AG08395 (cell line): ENCODE measurements at places on chromosomes 16 and 17.

- DNase-seq: no peak
Observed at GRCh38 chr17:57115377-57115776, 30.3 kb downstream of the AKAP1 start.

- no peak for DNase-seq
Observed at GRCh38 chr16:12090151-12090530, 113.6 kb downstream of the SNX29 start.

DNA sequence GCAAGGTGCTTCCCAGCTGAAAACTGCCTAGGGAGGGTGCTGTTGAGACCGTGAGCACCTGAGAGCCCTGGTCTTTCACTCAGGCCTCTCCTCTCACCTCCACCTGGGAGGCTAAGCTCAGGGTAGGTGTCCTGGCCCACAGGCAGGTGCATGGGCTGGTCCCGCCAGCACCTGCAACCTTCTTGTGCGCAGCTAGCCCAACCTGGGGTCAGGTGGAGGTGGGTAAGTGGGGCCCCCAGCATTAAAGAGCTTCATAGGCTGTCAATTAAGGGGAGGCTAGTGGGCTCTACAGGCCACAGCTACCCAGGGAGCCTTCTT is 8.7 kb downstream of the ADCY7 start:
- DNase-seq: no peak

DNA sequence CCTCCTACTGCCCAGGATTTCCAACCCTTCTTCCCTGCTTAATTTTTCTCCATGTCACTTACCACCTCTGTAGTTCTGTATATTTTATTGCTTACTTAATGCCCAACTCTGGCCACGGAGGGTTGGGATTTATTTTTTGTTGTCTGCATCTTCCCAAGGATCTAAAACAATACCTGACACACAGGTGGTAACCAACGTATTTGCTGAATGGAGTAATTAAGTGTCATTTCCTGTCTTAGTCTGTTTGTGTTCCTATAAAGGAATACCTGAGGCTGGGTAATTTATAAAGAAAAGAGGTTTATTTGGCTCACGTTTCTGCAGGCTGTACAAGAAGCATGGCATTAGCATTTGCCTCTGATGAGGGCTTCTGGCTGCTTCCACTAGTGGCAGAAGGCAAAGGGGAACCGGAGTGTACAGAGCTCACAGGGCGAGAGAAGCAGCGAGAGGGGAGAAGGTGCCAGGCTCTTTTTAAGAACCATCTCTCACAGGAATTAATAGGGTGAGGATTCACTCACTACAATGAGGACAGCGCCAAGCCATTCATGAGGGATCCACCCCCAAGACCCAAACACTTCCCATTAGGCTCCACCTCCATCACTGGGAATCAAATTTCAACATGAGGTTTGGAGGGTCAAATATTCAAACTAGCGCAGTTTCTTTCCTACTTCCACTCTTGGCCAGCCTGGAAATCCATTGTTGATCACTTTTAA is 44.8 kb downstream of the ERN1 start:
- DNase-seq: no peak

GRCh38 chr17:66233023-66233753 is 4.0 kb upstream of the APOH start:
- no peak for DNase-seq
